ENCODE measurements at places on chromosomes 2 and 18. TPM values are rescaled to one million over a fixed set of nuclear protein-coding genes. Genes with fewer than 3 reads are reported as not detected.

DNA sequence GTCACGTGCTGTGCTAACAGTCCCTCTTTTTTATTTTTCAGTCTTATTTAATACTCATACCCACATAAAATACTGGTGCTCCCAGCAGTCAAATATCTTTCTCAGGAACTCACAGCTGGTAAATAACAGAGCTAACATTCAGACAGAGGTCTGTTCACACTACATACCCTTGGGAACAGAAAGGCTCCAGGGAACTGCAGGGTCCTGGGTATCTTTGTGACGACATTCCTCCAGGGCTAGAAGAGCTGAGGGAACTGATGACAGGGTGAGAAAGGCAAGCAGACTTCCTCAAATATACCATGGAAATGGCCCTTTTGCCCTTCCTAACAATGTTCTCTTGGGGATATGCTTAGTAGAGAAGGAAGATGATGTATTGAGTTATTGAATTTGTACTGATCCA lies 19.3 kb downstream of the PDE6D start:
- no peak for DNase-seq

DNA sequence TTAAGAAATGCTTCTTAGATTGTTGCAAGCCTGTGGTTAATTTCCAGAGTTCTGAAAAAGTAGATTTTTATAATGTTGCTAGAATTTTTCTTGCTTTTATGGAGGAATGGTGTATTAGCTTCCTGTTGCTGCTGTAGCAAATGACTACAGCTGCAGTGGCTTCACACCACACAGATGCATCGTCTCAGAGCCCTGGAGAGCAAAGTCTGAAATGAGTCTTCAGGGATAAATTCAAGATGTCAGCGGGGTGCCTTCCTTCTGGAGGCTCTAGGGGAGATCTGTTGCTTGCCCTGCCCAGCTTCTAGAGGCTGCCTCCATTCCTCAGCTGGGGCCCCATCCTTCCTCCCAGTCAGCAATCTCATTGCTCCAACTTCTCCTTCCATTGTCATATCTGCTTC lies 187.8 kb downstream of the ZNF516 start:
- no peak for DNase-seq

DNA sequence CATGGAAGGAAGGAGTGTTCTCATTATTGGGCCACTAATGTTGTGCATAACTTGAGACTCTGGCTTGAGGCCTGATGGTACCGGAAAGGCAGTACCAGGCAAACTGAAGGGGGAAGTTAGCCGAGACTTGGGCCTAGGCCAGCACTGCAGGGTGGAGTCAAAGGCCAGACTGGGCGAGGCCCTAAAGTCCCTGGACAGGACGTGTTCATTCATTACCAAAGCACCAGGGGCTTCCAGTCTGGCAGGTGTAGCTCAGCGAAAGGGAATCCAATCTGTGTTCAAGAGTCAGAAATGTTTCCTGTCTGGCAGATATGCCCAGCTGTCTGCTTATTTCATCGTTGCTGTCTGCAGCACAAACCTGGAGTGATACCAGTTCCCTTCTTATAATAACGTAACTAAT lies 4.7 kb upstream of the ITSN2 start:
- DNase-seq: no peak

DNA sequence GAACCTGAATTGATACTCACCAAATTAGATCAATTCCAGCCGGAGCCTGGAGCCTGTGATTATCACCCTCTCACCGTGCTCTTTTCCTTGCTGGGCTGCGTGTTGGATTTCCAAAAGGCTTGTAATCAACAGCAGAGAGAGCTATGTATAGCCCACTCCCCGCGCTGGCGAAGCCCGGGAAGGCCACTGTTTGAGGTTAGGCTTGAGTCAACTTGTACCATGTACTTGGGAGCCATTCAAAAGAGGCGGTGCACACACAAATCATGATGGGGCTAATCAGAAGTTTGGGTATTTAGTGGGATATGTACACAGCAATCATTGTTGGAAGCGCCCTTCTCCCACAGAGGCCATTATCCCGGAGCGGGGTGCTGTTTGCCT lies 151.6 kb downstream of the GLI2 start:
- no peak for DNase-seq

The GALR1 gene
- not detected for polyA plus RNA-seq

The CCDC102B gene
- 0.58 TPM for polyA plus RNA-seq

All from A549 (cell line).